ENCODE measurements at places on chromosomes 4 and X.

DNA sequence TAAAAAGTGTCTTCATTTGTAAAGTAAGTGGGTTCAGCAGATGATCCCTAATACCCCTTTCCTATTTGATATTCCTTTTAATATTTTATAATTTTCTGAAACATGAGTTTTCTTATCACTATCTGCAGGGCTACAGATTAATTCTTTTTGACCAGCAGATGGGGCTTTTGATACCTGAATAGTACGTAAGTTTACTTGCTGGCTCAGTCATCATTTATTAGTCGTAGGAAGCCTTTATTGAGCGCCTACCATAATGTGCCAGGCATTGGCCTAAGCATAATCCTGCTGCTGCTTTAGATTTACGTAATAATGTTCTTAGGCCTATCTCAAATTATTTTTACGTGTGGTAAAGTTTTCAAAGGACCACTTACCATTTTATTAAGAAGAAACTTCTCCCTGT is 33.1 kb downstream of the OSTC start:
- DNase-seq, result no peak

DNA sequence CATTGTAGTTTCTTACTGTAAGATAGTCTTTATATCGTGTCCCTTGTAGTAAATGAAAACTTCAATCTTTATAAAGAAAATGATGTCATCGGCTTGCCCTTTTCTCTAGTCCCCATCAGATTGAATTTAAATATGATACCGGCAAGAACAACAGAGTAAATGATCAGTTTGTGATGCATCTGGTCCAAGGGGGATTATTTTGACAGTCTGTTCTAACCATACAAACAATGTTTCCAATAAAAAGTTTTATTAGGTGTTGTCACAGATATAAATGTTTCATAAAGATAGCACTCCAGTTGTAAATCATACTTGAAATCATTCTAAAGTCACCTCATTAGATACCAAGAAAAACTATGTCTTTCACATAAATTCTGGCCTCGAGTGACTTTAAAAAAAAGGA is 72.3 kb downstream of the SLC9A6 start:
- no peak for DNase-seq

- DNase-seq, result no peak
These were observed 6.6 kb downstream of the USP26 start for GRCh38 chrX:133090236-133090809.

DNA sequence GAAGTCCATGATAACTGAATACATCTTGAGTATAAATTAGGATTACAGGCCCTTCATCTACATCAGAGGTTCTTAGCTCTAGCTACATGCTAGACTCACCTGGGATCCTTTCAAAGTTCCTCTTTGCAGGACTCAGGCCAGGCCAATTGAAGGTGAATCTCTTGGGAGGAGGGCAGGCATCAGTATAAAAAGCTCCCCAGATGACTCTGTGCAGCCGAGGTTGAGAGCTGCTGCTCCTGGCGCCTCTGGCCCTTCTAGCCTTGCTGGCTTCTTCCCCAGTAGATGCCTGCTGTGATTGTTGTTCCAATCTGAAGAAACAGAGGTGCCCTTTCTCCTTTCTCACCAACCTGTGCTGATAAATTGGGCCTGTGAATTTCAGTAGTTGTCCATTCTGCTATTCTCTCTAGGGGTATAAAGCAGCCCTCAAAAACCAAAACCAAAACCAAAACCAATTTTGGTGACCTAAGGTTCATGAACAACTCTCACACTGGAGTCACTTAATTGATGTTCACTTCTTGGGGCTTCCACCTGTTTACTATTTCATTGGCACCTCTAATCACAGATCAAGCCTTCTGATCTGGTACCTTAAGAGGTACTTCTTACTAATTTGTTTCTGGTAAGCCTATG is 78.7 kb downstream of the SUPT20HL2 start:
- DNase-seq, result no peak

- DNase-seq, result no peak
These were observed 333.3 kb downstream of the PDGFC start for GRCh38 chr4:156638334-156638733.

- DNase-seq, result no peak
These were observed 5.0 kb upstream of the LAMP2 start for GRCh38 chrX:120474085-120474484.

DNA sequence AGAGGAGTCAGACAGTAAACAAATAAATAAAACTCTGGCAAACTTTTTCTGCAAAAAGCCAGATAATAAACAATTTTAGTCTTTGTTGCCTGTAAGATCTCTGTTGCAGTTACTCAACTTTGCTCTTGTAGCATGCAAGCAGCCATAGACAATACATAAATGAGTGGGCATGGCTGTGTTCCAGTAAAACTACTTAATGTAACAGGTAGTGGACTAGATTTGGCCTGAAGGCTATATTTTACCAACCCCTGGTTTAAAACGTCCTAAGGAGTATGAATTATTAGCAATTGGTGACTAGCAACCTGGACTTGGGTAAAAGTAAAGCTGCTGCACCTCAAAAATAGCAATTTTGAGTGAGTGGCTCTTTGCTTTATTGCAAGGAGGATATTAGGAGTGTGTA is 30.9 kb downstream of the SLAIN2 start:
- DNase-seq, result no peak

- DNase-seq, result no peak
These were observed 494.4 kb downstream of the KCNIP4 start for GRCh38 chr4:21454201-21454600.

DNA sequence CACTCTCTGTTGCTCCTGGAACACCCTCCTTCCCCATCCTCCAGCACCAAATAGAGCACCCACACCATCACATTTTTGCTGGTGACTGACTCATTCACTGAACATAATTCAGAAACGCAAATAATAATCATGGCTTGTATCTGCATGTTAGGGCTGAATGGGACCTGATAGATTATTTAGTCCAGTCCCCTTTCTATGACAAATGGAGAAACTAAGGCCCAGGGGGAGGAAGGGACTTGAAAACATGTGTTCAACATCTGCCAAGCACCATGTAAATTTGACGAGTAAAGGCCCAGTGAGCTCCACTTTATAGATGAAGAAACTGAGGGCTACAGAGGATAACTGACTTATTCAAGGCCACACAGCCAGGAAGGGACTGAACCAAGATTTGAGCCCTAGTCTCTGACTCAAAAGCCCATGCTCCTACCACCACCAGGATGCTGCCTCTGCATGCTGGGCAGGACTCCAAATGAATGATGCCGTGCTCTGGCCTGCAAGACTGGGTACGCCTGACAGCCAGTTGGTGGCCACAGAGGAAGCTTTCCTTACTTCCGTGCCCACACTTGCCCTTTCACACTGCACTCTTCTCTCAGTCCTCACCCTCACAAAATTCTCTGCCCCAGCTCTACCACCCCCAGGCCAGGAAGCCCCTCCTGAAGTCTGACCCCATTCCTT is 133.3 kb upstream of the PJA1 start:
- no peak for DNase-seq

- no peak for DNase-seq
These were observed 32.0 kb upstream of the TMEM131L start for GRCh38 chr4:153434190-153434589.

DNA sequence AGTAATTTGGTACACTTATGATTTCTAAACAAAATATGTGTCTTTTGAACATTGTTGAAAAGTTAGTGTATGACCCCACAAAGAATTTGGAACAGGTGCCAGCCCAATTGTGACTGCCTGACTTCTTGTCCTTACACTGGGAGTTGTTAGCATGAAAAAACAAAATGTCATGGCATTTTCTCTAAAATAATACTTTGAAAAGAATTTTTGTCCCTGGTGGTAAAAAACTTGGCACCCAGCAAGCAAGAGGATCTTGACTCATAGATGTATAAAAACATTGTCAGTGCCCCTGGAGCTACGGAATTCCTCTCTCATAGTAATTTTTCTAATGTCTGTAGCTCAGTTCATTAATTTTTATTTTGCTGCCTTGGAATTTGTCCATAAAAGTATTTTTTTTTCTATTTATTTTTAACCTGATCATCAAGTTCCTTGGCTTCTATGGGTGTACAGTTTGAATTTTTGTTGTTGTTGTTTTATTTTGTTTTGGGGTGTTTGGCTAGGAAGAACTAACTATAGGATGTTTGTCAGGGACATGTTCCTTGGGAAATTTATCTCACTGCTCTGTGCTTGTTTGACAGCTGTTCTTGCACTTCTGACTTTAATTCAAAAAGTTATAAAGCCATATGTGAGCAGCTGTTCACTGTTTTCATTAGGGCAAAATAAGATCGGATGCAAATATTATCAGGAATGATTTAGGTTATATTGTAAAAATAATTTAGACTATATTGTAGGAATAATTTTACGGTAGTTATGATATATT is 95.4 kb upstream of the NUDT6 start:
- no peak for DNase-seq

GRCh38 chrX:119516157-119516702 is 48.0 kb downstream of the SLC25A5 start:
- DNase-seq, result peak; percentile 44

GRCh38 chrX:44935172-44935571 is 62.2 kb downstream of the KDM6A start:
- DNase-seq, result no peak

DNA sequence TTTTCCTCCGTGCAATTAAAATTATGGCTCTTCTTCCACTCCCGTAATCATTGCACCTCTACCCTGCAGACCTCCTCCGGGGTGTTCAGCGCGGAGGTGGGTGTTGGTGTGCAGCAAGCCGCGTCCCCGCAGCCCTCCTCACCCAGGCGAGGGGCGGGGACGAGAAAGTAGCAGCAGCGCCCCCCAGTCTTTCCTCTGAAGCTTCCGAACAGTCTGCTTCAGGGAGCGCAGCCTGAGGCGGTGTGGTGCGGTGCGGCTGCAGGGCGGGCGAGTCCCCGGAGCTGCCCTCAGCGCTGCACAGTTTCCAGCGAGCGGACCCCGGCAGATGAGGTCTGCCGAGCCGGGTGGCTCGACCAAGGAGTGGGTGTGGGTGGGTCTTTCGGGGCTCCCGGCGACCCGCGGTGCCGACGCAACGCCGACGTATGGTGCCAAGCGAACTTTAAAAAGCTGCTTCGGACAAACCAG is at the start of gene FRAS1:
FRAS1 (plus strand) TSS at position 189 of the 465 bp plus-strand sequence. CDS start 687 bp downstream, outside the sequence.
- DNase-seq, result no peak

- DNase-seq, result no peak
These were observed 1069.5 kb downstream of the FAM133A start for GRCh38 chrX:94743478-94743877.

GRCh38 chr4:164210377-164210776 is 543.6 kb upstream of the SMIM31 start:
- DNase-seq, result no peak

DNA sequence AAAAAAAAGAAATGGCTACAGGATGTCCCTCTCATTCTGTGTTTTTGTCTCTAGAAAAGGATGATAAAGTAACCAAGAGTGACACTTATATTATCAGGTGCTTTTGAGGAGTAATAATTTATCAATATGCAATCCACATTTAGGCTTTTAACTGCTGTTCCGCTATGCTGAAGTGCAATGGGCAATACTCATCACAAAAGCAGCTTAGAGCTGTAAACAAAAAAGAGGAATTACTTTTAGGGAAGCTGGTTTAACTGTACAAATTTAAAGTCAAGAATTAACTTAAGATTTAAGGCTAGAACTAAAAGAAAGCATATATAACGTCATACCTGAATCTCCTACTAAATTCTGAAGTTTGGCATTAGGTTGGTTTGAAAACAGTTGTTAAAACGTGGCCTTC is 93.5 kb upstream of the DDX3X start:
- no peak for DNase-seq

DNA sequence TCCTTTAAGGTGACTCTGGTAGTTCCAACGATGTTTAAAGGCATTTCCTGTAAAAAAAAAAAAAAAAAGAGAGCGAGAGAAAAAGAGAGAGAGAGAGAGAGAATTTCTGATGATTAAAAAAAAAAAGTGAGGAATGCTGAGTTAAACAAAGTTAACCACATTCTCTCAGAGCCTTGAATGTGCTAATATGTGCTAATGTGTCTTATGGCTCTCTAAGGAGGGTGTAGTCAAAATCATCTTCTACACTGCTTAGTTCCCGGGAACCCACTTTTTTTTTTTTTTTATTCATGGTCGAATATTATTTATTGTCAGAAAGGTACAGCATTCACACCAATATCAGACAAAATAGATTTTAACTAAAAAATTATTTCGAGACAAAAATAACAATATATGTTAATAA is 111.7 kb downstream of the SNCA start:
- no peak for DNase-seq

DNA sequence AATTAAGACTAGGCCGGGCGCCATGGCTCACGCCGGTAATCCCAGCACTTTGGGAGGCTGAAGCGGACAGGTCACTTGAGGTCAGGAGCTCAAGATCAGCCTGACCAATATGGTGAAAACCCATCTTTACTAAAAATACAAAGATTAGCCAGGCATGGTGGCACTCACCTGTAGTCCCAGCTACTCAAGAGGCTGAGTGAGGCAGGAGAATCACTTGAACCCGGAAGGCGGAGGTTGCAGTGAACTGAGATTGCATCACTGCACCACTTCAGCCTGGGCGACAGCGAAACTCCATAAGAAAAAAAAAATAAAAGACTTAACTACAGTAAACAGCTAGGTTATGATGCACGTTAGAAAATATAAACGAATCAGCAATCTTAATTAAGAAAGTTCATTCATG is 216.0 kb upstream of the TEX13C start:
- no peak for DNase-seq

- DNase-seq, result peak; percentile 7
These were observed 11.8 kb upstream of the ZNF630 start for GRCh38 chrX:48083212-48083611.

DNA sequence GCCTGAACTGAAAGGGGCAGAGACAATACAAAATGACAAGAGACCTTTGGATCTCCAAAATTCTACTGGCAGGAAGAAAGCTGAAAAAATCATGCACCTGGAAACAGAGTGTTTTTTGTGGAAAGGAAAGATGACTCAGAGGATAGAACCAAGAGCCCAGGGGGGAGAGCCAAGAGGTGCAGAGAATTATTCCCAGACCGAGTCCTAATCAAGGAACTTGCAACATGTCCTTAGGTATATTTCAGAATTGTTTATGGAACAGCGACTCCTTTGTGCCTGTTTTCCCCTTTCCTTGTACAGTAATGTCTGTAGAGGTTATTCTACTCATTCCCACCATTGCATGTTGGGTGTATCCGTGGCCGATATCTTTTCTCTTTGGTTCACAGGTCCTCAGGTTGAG is 71.7 kb downstream of the YIPF6 start:
- no peak for DNase-seq

- DNase-seq, result no peak
These were observed 166.4 kb downstream of the TRIML1 start for GRCh38 chr4:188305690-188306089.

- DNase-seq, result peak; percentile 11
These were observed 282.8 kb downstream of the PPP1R2C start for GRCh38 chrX:42495139-42495538.

DNA sequence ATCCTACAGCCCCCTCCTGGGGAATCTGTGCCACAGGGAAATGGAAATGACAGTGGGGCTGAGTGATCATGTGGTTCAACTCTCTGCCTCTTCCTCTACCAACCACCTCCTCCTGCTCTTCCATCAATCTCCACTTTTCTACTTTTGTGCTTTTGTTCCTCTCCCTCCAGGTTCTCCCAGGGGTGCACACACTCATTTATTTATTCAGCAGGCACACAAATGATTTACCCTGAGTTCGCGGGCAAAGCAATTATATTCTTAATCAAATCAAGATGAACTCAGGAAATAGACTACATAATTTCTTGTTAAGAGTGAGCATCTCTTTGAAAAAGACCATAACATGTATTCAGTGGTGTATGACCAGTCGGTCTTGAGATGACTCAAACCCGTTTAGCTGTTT is 69.2 kb downstream of the VCX3A start:
- no peak for DNase-seq
